Aortic smooth muscle cell (primary cell): ENCODE measurements at places on chromosomes 3 and 15. TPM values are rescaled to one million over a fixed set of nuclear protein-coding genes. Genes with fewer than 3 reads are reported as not detected.

ZBTB11 gene
- total RNA-seq, result 19.7 and 20.9 TPM in 2 replicates

FAM174B gene
- 4.4 and 5.0 TPM in 2 replicates for total RNA-seq

C3orf85 gene
- not detected in 2 replicates for total RNA-seq

ISG20 gene
- 5.0 and 10.5 TPM in 2 replicates for total RNA-seq

MTHFS gene
- 11.6 and 12.9 TPM in 2 replicates for total RNA-seq

GMNC gene
- under 0.01 TPM in 1 of 2 replicates, not detected in the other for total RNA-seq

TWF2 gene
- total RNA-seq, result 73.0 and 78.6 TPM in 2 replicates

CYP1A1 gene
- 0.53 and 1.7 TPM in 2 replicates for total RNA-seq

THUMPD3 gene
- 56.4 and 66.6 TPM in 2 replicates for total RNA-seq

ZIC1 gene
- under 0.01 TPM in 1 of 2 replicates, not detected in the other for total RNA-seq

DPP8 gene
- total RNA-seq, result 46.3 and 54.7 TPM in 2 replicates

ALPK3 gene
- 1.1 and 2.6 TPM in 2 replicates for total RNA-seq

ZNF660 gene
- total RNA-seq, result 1.1 and 1.5 TPM in 2 replicates

RTP3 gene
- not detected in 2 replicates for total RNA-seq

ACKR2 gene
- 0.06 and 0.26 TPM in 2 replicates for total RNA-seq

DNAH12 gene
- total RNA-seq, result under 0.01 and 0.12 TPM in 2 replicates

PAK6 gene
- 0.13 TPM in 1 of 2 replicates, not detected in the other for total RNA-seq

GOLGA6L22 gene
- total RNA-seq, result not detected in 2 replicates
